Activated naive CD4-positive, alpha-beta T cell treated with anti-CD3 and anti-CD28 coated beads, Interleukin-2, amount 50 U/mL, for 72 hours (primary cell): ENCODE measurements at places on chromosomes 16 and 17. TPM values are rescaled to one million over a fixed set of nuclear protein-coding genes. Genes with fewer than 3 reads are reported as not detected.

The PIGS gene
- total RNA-seq, result 44.1 TPM

The GGT6 gene
- total RNA-seq, result not detected

The DOC2A gene
- total RNA-seq, result 2.0 TPM

The FAM20A gene
- not detected for total RNA-seq

GRCh38 chr17:17527956-17528500 lies 31.8 kb upstream of the RASD1 start:
- no peak for DNase-seq

DNA sequence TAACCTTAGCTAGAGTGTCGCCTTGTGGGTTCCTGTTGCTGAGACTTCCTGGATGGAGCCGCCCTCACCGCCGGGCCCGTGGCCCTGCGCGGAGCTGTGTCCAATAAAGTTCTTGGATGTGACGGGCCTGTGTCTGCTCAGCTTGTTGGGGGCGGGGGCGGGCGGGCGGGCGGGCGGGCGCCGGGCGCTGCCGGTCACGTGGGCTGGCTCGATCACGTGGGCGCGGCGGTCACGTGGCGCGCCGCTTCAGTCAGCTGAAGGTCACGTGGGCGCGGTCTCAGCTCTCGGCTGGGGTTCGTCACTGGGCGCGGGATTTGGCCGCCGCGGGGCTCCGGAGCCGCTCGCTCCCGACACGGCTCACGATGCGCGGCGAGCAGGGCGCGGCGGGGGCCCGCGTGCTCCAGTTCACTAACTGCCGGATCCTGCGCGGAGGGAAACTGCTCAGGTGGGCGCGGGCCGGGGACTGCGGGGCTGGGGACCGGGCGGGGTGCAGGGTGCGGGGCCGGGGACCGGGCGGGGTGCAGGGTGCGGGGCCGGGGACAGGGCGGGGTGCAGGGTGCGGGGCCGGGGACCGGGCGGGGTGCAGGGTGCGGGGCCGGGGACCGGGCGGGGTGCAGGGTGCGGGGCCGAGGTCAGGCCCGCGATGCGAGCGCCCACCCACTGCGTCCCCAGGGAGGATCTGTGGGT lies at the start of gene AMDHD2:
AMDHD2 (plus strand) TSS at position 275 of the 687 bp plus-strand sequence; CDS start at position 363, 88 bp downstream.
- DNase-seq, result peak; percentile 89

DNA sequence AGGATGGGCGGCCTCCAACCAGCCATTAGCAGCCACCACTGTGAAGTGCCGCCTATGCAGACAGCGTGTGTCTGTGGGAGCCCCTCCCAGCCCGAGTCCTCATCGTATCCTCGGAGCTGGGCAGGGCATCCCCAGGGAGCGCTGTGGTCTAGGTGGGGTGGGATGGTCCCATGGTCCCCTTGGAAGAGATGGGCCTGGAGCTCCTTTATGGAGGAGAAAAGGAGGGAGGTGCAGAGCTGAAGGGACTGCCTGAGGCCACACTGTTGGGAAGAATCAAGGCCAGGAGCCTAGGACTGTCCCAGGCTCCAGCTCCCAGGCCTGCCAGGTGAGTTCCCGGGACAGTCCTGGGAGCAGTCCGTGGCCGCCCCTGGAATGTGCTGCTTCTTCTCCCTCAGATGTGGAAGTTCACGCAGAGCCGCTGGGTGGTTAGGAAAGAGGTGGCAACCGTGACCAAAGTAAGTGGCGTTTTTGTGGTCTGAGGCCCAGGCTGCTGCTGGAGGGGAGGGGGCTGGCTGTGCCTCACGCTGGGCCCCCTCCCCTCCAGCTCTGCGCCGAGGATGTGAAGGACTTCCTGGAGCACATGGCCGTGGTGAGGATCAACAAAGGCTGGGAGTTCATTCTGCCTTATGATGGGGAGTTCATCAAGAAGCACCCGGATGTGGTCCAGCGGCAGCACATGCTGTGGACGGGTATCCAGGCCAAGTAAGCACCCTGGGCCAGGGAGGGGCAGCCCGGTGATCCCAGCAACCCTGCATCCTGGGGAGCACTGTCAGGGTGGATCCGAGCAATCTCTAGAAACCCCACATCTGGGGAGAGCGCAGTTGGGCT lies 27.0 kb downstream of the POLR3E start:
- DNase-seq, result no peak

- no peak for DNase-seq
These were observed 135.6 kb downstream of the AIPL1 start for GRCh38 chr17:6299275-6299674.

DNA sequence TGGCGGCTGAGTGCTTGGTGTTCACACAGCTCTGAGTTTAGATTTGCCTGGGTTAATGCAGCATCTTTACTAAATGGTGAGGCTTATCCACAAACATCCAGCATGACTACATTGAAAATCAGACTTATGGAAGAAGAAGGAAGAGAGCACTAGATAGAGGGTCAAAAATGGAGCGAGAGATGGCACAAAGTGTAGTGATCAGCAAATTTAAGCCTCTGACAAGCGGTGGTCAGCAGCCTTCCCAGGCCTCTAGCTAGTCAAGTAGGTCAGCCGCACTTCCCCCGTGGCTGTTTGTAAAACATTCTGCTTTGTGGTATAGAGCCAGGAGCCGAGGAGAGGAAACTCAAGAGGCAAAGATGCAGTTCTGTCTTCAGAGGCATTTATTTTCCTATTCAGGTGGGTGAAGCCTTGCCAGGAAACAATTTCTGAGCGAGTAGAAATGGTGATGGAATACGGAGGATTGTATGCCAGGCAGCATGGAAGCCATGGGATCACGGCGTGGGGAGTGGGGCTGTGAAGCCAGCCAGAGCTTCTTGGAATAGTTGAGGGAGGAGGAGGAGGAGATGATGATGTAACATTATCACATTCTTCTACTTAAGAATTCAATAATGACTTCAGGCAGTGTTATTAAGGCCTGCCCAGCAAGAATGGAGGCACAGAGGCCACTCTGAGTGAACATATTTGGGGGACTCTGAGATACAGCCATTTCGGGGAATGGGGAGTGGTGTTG lies 118.9 kb downstream of the MSI2 start:
- no peak for DNase-seq

GRCh38 chr16:70777973-70778406 lies 23.0 kb downstream of the VAC14 start:
- no peak for DNase-seq

DNA sequence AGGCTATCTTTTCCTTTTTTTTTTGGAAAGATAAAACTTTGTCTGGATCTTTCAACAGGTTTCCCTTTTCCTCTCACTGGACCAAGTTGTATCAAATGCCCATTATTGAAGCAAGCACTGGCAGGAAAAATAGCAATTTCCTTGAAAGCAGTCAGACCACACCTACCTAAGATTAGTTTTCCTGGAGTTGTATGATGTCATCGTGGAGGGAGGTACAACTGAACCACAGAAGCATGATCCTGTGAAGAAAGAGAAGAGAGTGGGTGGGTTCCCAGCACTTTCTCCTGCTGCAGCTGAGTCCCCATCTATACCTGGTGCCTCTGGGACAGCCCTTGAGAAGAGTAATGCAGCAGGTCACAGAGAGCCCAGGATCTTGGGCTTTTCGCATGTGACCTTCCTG lies 63.6 kb upstream of the ERCC4 start:
- DNase-seq, result no peak

DNA sequence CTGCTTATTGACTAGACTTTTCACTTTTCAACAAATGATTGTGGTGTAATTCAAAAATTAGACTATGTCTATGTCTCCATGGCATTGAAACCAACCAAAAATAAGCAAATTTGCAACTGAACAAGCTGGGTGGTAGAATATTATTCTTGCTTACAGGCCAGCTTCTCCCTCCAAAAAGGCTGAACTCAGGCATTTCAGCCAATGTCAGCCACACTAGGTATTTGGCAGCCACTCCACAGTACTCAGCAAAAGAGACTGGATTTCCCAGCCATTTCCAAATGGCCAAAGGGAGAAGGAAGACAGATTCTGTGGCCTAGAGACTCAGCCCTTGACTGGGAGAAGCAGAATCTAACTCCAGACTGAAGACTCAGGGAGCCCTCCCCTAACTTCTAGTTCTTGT lies 121.8 kb upstream of the IRX5 start:
- no peak for DNase-seq
